ENCODE measurements at places on chromosomes 12 and 14.
A peak's percentile ranks its signal among the peaks of the same experiment; 100 is the strongest.

DNA sequence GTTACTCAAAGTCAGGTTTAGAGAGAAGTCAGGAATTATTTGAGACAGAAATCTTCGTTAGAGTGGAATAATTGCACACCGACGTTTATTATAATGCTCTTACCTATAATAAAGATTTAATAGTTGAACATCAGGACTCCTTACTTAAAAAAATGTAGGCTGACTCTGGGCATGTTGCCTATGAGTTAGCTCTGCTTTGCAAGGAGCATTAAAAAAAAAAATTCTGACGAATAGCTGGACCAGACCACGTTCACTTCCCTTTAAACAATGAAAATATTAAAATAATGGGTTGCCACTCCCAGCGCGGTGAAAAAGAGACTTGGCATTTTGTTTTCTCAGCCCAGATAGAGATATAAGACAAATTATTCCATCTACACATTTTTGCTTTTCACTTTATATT lies 574 bp upstream of the FANCM start:
- peak; percentile 50 for DNase-seq

- DNase-seq = no peak
These were observed 91.2 kb downstream of the KIF26A start for GRCh38 chr14:104229534-104230055.

DNA sequence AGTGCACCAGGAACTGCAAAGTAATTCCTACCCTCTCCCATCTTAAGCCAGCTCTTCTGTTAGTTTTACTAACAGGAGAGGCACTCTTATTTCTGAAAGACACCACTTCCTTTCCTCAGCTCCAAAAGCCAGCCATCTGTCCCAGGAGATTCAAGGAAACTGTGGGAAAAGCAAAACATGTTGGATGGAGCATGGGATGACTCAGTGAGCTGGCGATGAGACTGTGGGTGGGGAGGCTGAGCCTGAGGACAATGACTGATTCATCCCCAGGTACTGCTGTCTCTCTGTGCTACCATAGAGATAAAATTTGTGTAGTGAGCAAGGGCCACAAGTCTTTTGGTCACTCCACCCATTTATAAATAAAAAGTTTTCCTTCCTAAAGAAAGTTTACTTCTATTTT lies 141.4 kb downstream of the MYRFL start:
- no peak for DNase-seq

DNA sequence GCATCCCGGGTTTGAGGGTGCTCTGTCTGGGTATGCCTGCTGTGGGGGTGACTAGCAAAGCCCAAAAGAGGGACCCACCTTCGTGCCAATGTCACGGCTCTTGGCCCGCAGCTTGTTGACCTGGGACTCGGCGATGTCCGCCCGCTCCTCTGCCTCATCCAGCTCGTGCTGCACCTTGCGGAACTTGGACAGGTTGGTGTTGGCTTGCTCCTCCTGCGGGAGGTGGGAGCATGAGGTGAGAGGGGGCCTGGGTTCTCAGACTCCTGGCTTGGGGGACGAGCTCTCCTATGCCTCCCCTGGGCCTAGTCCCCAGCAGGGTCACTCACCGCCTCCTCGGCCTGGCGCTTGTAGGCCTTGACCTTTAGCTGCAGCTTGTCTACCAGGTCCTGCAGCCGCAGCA lies 5.6 kb upstream of the MYH6 start:
- DNase-seq = no peak

DNA sequence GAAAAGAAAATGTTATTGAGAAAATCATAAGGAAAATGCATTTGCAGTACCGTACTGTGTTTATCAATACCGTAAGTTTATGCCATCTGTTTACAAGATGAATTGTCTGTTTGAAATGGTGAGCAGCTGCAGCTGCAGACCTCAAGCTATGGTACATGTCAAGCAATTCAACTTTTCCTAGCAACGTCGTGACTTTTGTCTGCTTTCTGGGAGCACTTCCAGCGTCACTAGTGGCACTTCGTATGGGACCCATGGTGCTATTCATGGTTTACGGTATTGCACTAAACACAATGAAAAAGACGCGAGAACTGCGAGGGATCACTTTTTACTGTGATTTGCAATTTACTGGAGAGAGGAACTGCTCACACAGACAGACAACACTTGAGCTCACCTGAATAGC lies 160.8 kb downstream of the UNC79 start:
- DNase-seq = peak; percentile 55

DNA sequence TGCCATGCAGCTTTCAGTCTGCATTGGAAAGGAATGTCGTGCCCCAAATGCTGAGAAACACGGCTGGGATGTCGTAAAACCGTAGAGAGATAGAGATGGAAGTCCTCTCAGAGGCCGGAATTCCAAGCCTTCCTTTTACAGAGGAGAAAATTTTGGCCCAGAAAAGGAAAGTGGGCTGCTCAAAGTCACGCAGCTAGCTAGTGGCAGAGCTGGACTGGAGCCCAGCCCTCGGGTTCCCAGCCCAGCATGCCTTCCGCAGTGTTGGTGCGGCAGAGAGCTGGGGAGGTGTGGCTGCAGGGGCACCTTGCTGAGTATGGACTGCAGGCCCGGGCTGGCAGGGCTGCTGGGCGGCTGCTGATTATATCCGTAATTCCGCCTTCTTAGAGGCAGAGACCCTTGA lies 50.3 kb downstream of the KCNA1 start:
- no peak for DNase-seq

- DNase-seq = no peak
These were observed 13.8 kb downstream of the STON2 start for GRCh38 chr14:81386290-81386745.

- peak; percentile 76 for DNase-seq
These were observed 88.2 kb downstream of the TMX1 start for GRCh38 chr14:51328064-51328771.

GRCh38 chr14:63902375-63902976 lies 49.7 kb downstream of the SYNE2 start:
- DNase-seq = no peak

DNA sequence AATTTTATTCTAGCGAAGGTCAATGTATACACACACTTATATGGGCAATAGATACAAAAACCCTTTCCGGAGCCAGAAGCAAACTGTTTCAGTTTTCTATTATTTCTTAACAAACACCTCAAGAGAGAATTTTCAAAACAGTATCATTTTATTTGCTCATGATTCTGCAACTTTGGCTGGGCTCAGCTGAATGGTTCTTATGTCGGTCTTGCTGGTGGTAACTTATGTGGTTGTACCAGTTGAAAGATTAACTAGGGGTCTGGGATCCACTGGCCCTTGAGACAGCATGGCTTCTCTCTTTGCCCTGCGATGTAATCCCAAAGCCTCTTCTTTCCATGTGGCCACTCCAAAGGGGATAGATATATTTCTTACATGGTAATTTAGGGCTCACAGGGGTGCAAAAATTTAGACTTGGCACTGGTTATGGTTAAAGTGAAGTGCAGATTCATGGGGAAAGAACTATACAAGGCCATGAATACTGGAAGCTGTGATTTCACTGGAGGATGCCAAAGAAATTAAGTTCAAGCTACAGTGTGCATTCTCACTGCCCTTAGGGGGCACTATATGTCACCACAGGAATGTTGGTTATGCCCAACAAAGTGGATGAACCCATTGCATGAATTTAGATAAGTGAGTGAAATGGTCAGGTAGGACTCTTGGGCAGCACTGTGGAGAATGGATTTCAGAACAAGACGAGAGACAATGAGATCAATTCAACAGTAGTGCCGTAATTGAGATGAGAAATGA lies 94.3 kb upstream of the NAV3 start:
- DNase-seq = no peak

GRCh38 chr12:45260104-45260815 lies 44.4 kb downstream of the ANO6 start:
- DNase-seq = no peak

GRCh38 chr14:69586404-69586803 lies 11.7 kb upstream of the CCDC177 start:
- no peak for DNase-seq

- no peak for DNase-seq
These were observed 47.0 kb upstream of the PTGR2 start for GRCh38 chr14:73804636-73805035.

DNA sequence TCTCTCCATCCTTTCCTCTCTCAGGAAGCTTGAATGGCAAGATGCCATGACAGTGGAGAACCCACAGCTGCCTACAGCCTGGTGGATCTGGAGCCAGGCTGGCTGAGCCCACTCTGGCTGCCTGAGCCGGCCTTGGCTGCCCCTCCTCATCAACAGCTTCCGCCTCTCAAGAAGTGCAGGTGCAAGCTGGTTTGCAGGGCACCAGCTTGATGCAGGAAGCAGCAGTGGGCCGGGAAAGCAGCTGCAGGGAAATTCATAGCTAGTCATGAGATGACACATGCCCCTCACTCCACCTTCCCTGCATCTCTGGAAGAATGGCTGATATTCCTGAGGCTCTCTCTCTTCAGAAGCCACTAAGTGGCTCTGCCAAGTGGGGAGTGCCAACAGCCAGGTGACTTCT lies 289.1 kb downstream of the RPS29 start:
- DNase-seq = no peak

GRCh38 chr12:118119449-118119879 lies 15.7 kb upstream of the VSIG10 start:
- no peak for DNase-seq

DNA sequence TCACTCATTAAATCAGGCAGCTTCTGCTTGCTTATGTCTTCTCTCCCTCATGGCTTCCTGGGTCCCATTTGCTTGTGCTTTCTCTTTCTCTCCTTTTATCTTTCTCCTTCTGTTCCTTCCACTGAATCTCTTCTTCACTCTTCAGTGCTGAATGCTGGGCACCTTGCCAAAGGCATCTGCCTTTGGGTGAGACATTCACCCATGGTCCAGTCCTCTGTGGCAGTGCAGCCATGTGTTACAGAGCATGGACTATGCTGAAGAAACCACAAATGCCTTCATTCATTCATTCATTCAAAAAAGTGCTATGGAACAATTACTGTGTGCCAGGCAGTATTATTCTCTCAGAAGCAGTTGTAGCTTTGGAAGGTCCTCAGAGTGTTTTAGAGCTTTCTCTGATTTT lies 344.4 kb upstream of the STXBP6 start:
- no peak for DNase-seq

DNA sequence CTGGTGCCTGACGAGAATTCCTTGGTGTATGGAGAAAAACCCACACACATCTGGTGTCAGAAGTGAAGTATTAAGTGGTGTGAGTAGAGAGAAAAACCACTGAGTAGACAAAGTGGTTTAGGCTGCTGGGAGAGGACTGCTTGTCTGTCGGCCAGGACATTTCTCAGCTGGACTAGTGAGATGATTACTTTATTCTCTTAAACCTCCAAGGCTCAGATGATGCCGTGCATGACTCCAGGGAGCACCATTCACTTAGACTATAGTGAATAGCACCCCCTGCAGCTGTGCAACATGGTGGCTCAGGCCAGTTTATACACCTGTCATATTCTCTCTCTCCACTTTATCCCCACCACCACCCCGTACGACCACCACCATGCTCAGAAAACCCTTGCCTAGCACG lies 28.5 kb upstream of the NFYB start:
- no peak for DNase-seq

Measured in NCI-H1694 treated with DMSO at 0.1 percent for 48 hours (cell line).